ENCODE measurements at places on chromosomes 2 and 18. TPM values are rescaled to one million over a fixed set of nuclear protein-coding genes. Genes with fewer than 3 reads are reported as not detected.
A peak's percentile ranks its signal among the peaks of the same experiment; 100 is the strongest.

GRCh38 chr2:48332286-48332685 lies 197.7 kb upstream of the STON1 start:
- DNase-seq: no peak

DNA sequence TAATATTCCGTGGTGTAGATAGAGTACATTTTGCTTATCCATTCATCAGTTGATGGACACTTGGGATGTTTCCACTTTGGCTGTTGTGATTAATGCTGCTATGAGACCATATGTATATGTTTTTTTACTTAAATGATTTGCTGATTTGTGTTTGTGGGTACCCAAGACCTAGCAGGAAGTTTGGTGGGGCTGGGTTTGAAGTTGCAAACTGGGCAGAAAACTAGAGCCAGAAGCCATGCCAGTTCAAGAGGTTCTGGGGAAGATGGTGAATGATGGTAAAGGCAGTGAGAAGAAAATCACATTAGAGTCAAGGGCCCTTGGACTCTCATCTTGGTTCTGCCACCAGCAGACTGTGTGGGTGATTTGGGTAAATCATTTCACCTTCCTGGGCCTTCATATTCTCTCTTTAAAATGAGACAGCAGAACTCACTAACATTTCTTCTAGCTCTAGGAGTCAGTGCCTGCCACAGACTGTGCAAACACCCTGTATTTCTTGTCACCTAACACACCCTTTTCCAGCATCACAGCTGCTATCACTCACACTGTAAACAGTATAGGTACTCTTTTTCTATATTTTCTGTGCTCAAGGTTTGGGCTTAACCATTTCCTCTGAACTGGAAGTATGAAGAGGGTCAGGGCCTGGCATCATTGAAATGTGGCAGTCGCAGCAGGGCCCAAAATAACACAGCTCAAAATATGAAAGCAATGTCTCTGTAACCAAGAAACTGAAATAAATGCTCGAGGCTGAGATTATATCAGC lies 8.4 kb upstream of the CTLA4 start:
- no peak for DNase-seq

GRCh38 chr18:22233266-22233665 lies 63.9 kb downstream of the GATA6 start:
- DNase-seq: no peak

Gene PRKAG3
- not detected for total RNA-seq

Gene KCNIP3
- total RNA-seq: 0.48 TPM

Gene C2orf81
- 1.6 TPM for total RNA-seq

Gene ASXL3
- total RNA-seq: 0.07 TPM

GRCh38 chr2:129901754-129902415 lies 77.6 kb upstream of the RAB6C start:
- peak; percentile 9 for DNase-seq

DNA sequence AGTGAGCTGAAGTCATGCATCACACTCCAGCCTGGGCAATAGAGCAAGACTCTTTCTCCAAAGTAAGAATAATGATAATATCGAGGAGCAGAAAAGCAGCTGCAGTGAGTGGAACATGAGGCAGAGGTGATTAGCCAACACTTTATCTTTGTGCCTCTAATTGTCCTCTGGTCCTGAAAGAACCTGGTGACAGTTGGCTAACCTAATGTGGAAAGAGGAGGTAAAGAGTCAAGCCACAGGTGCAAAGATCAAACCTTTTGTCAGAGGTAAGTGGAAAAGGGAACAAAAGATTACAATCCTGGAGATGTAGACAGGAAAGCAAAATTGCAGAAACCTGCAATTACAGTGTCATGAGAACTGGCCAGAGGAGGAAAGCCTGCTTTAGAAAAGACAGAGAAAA lies 53.5 kb upstream of the LCLAT1 start:
- DNase-seq: no peak

DNA sequence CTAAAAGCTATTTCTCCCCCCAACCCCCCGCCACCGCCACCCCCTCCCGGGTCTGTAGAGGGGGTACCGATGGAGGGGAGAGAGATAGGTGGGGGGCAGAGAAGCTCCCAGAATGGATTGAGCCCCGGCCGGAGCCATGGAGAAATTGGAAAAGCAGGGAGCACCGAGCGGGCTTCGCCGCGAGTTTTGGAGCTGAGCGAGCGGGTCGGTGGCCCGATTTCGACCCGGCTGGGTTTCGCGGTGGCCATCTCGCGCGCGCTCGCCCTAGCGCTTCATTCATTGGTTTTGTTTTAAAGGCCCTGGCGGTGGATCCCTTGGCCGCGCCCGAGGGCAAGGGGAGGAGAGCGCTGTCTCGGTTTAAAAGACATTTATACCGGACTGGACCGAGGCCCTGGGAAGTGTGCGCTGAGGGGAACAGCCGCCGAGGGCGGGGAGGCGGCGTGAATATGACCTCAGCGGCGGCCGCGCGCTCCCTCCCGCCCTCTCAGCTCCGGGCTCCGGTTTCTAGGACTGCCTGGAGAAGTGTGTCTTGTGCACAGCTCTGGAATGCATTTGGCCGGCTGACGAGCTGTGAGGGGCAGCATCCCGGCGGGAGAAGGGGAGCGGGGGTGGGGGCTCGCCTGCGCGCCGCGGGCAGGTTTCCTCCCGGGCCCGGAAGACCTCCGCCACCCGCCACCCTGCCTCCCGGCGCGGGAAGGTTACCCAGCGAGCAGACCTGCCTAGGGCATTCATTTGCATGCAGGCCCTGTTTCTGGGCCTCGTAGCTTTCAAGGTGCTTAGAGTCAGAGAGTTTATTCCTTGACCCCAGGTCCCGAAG lies 1.7 kb upstream of the SMAD7 start:
- DNase-seq: peak; percentile 91

GRCh38 chr2:118279005-118279404 lies 190.7 kb downstream of the INSIG2 start:
- DNase-seq: no peak

Gene WDR54
- total RNA-seq: 38.0 TPM

- DNase-seq: no peak
Observed at GRCh38 chr2:150125708-150126107, 361.8 kb downstream of the RND3 start.

GRCh38 chr2:232957657-232958090 lies 55.4 kb downstream of the NGEF start:
- no peak for DNase-seq

DNA sequence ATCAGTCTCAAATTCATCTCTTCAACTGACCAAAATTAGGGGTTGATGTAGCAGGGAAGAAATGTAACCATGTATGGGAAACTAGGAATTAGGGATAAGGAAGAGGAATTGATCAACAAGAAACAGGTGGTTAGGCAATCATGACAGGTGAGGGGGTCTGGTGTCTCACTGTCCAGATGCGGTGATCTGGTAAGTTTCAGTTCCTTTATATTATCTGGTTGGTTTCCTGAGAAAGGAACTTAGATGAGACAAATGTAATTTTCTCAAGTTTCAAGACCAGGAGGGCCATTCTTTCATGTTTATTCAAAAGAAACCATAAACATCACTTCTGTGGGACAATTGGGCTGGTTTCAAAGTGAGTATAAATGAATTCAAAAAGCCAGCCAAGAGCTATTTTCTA lies 306.2 kb upstream of the KCNJ3 start:
- DNase-seq: no peak

DNA sequence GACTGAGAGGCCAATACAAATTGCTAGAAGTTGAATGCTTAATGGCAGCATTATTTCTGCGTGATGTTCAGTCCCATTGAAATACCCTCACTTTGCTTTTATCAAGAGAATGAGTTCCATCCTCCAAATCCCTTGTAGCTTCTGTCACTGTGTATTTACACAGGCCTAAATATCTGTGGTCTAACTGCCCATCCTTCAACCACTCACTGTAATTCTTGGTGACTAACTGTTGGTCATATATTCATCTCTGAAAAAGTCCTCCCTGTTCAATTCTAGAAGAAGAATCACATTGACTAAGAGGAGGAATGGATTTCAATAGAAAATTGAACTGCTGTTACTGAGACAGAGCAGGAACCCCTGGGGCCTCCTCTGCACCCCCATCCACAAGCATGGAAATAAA lies 74.2 kb upstream of the L3MBTL4 start:
- no peak for DNase-seq

GRCh38 chr2:147867050-147867449 lies 22.2 kb downstream of the ACVR2A start:
- DNase-seq: no peak

DNA sequence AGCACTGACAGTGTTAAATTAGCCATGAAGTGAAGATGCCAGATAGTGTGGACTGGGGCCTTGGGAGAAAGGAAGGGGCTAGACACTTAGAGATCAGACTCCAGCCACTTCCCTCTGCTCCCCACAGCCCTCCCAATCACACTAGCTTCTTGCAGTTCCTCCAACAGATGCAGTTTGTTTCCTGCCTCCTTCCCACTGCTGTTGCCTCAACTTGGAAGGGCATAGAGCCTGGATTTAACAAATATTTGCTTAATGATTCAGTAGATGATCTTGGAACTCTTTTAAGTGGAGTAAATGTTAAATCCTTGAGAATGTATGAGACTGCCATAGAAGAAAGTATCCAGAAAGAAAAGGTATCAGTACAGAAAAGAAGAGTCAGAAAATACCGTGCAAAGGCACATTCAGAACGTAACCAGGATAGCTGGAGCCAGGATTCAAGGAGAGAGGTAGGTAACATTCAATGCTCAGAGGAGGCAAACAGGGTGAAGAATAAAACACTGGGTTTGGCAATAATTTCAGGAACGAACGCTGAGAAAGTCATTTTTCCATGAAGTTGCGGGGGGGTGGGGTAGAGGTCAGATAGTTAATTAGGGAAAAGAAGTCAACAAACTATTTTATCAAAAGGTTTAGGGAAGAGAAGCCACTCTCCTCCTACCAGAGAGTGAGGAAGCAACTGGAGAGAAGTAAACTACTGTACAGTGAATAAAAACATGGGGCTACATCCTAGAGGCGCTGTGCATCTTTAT lies 1.3 kb upstream of the BZW1 start:
- DNase-seq: no peak

DNA sequence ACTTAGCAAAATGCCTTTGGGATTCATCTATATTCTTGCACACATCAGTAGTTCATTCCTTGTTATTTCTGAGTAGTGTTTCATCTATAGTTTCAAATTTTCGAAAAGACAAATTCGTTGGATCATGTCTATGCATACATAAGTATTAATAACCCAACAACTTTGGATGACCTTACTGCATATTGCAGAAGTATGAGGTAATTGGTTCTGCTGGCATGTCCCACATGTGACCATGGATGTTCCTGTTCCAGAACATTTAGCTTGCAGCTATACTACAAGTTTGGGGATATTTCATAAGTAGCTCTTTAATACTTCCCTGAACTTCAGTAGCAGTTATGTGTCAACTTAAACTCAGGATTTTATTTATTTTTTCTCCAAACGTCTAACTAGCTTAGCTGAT lies 44.9 kb downstream of the APLF start:
- no peak for DNase-seq

GRCh38 chr2:14761118-14761517 lies 128.6 kb downstream of the LRATD1 start:
- DNase-seq: no peak

Gene CREG2
- total RNA-seq: 0.03 TPM

- DNase-seq: no peak
Observed at GRCh38 chr2:141805302-141805701, 325.5 kb downstream of the LRP1B start.

Gene C2orf15
- 5.7 TPM for total RNA-seq

GRCh38 chr2:82853299-82853698 lies 1605.8 kb downstream of the SUCLG1 start:
- no peak for DNase-seq

GRCh38 chr2:68250196-68250595 lies 2.1 kb downstream of the PPP3R1 start:
- no peak for DNase-seq

Gene PCARE
- total RNA-seq: not detected

Gene PARD3B
- 2.3 TPM for total RNA-seq

Gene IGFBP5
- total RNA-seq: 10.2 TPM

DNA sequence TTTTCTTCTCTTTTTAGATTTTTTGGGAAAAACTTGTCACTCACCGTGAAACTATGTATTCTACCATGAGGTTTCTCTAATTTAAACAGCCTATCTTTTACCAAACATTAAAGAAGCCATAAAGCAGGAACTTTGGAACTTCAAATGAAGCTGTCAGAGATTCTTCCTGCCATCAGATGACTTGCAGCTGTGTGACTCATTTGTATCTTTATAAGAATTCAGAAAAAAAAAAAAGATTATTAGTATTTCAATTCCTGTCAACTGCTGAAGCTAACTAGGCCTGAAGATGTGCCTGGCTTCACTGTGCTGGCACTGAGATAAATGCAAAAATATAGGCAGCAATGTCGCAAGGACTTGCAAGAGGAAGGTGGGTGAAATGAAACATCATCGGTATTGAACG lies 1399.1 kb upstream of the PIK3C3 start:
- DNase-seq: no peak

DNA sequence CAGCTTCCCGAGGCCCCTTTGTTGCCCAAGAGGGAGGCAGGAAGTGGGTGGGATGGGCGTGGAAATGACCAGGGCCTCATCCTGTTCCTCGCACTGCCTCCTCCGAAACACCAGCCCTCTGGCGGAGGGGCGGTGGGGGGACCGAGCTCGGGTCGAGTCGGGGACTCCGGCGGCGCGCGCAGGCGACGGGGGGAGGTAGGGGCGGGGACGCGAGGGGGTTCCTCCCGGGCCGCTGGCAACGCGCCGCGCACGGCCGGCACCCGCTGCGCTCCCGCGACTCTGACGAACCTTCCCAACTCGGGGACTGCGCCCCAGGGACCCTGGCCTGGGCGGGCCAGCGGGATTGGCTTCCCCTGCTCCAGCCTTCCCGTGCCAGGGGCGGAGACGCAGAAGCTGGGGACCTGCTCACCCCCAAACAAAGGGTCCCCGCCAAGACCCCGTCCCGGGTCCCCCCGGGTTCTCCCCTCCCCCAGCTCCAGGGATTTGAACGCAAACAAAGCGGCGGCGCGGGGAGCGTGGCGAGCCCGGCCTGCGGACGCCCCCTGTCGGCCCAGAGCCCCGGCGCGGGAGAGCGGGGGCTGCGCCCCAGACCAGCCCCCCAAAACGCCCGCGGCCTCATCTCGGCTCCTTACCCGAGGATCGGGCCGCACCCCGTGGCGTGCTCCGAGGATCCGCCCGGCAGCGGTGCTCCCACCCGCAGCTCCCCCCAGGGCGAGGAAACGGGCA lies 1.2 kb downstream of the SEMA4C start:
- DNase-seq: peak; percentile 97

DNA sequence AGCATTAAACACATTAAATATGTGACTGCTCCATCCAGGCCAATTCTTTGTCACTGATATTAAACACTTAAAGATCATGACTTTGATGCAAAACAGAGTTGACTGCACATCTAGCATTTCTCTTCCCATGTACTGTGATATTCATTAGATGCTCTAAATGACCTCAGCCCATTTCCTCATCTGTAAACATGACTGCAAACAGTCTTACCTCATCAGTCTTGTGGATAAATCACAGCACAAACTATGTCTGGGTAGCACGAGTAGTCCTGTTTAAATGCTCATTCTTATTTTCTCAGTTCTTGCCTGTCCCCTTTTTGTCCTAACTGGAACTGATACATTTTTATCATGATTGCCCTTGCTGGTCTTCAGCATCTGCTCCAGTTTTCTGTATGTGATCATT lies 1974.8 kb upstream of the LRRTM1 start:
- no peak for DNase-seq

Gene SLC14A1
- total RNA-seq: not detected

GRCh38 chr2:229974266-229974665 lies 52.0 kb downstream of the FBXO36 start:
- peak; percentile 25 for DNase-seq

GRCh38 chr2:105518897-105519296 lies 120.0 kb upstream of the FHL2 start:
- peak; percentile 50 for DNase-seq

All from H7 (cell line).